Transverse colon (tissue), 4 donors: ENCODE measurements at places on chromosomes 16 and 17. TPM values are rescaled to one million over a fixed set of nuclear protein-coding genes. Genes with fewer than 3 reads are reported as not detected.

The CES5A gene
- total RNA-seq: not detected

DNA sequence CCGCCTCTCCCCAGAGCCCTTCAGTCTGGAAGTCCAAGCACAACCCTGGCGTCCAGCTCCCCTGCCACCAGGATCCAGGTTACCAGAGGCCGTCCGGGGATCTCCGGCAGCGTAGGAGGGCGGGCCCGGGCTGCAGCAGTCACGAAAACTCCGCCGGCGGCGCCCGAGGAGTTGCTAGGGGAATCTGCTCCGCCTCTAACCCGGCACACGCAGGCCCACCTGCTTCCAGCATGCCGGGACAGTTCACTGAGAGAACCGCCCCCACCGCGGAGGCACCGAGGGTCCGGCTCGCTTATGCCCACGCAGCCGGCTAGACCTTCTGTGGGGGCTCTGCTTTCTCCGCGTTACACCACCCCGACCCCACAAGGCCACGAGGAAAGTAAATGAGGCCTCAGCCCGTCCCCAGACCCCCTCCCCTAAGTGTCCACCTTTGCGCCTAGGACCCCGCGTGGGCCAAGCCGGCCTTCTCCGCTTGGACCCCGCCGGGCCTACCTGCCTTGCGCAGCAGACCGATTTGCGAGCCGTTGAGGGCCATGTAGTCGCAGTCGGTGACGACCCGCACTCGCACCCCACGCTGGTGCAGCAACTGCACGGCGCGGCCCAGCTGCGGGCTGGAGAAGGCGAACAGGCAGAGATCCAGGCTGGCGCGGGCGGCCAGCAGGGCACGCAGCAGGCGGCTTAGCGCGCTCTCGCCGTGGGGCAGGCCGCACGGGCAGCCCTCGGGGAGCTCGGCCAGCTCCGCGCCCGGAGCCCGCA is 587 bp downstream of the PLD6 start:
- peak overlapping the region; percentile 88 for H3K27ac ChIP-seq
- H3K4me1 ChIP-seq: peaks cover 50% of the 10 kb centered on the region
- H3K4me3 ChIP-seq: peak overlapping the region; percentile 48
- no peaks in the 10 kb centered on the region for H3K36me3 ChIP-seq

DNA sequence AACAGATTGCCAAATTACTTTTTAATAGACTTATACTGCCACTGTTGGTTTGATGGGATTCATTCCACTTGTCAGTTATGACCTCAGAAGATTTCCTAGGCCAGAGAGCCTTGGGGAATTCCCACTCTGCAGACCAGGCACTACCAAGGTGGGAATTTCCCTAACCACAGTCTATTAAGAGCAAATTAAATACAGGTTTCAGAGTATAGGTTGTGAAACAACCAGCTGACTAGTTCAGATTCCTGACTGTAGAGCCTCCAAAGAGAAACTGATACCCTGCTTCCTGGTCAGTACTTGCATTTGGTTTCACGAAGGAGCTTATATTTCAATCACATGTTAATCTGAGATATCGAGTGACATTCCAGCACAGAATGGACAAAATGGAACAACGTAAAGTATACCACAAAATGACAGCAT is 186.5 kb downstream of the STX8 start:
- H3K27ac ChIP-seq: no peak overlapping the region
- no peak overlapping the region for H3K4me3 ChIP-seq
- H3K36me3 ChIP-seq: no peaks in the 10 kb centered on the region
- DNase-seq: no peak
- no peaks in the 10 kb centered on the region for H3K27me3 ChIP-seq

DNA sequence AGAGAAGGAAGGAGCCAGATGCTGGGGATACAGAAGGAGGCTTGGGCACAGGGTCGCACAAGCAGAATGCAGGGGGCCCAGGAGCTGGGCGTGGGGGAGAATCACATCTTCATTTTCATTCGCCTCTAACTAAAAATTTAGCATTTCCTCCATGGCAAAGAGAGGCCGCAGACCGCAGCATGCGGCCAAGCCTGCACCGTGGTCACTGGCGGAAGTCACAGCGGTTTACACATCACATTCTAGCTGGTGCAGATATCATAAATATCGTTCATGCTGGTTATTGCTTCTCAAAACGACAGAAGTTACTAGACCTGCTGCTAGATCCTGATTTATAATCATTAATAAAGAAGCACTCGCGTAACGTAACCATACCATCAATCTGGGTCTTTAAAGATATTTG is 162.0 kb downstream of the NTN1 start:
- peaks cover 14% of the 10 kb centered on the region for H3K4me1 ChIP-seq
- no peak overlapping the region for H3K27ac ChIP-seq
- no peaks in the 10 kb centered on the region for H3K36me3 ChIP-seq
- no peak for DNase-seq
- no peaks in the 10 kb centered on the region for H3K27me3 ChIP-seq

GRCh38 chr16:63496282-63496681 is 1460.0 kb upstream of the CDH8 start:
- no peak for DNase-seq
- H3K27ac ChIP-seq: no peak overlapping the region
- no peak overlapping the region for H3K4me3 ChIP-seq
- no peaks in the 10 kb centered on the region for H3K27me3 ChIP-seq
- no peaks in the 10 kb centered on the region for H3K4me1 ChIP-seq
- H3K36me3 ChIP-seq: no peaks in the 10 kb centered on the region

DNA sequence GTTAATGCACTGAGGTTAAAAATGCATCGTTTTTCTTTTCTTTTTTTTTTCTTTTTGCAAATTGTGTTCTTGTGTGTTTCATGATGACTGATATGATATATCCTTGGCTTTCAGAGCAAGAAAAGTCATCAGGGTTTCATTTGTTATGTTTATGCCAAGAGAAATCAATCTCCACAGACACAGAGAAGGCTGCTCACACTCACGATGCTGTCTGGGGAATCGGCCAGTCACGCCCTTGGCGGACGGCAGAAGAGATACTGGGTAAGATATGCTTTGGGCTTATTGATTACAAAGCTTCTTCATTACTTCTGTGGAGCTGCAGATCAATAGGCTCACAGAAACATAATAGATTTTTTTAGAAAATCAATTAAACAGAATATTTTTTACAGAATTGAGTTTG is 42.2 kb upstream of the TNRC6C start:
- H3K27me3 ChIP-seq: peaks cover 53% of the 10 kb centered on the region
- no peak overlapping the region for H3K27ac ChIP-seq
- no peaks in the 10 kb centered on the region for H3K36me3 ChIP-seq
- H3K4me1 ChIP-seq: no peaks in the 10 kb centered on the region
- H3K4me3 ChIP-seq: no peak overlapping the region

The KCNG4 gene
- total RNA-seq: not detected

The SGCA gene
- 65.3 TPM for total RNA-seq

- no peak overlapping the region for H3K4me3 ChIP-seq
- H3K36me3 ChIP-seq: no peaks in the 10 kb centered on the region
- no peak overlapping the region for H3K27ac ChIP-seq
These were observed 463.8 kb upstream of the HSBP1 start for GRCh38 chr16:83343935-83344366.

- H3K27ac ChIP-seq: no peak overlapping the region
- H3K4me1 ChIP-seq: no peaks in the 10 kb centered on the region
- peaks cover 60% of the 10 kb centered on the region for H3K27me3 ChIP-seq
- no peak for DNase-seq
- H3K4me3 ChIP-seq: no peak overlapping the region
These were observed 112.6 kb downstream of the ENGASE start for GRCh38 chr17:79187186-79187585.
